ENCODE measurements at places on chromosomes 7 and 10. TPM values are rescaled to one million over a fixed set of nuclear protein-coding genes. Genes with fewer than 3 reads are reported as not detected.

- no peak for DNase-seq
These were observed 90.7 kb downstream of the CALD1 start for GRCh38 chr7:134870156-134870555.

- DNase-seq: no peak
These were observed 637.4 kb upstream of the MKI67 start for GRCh38 chr10:128763588-128763987.

DNA sequence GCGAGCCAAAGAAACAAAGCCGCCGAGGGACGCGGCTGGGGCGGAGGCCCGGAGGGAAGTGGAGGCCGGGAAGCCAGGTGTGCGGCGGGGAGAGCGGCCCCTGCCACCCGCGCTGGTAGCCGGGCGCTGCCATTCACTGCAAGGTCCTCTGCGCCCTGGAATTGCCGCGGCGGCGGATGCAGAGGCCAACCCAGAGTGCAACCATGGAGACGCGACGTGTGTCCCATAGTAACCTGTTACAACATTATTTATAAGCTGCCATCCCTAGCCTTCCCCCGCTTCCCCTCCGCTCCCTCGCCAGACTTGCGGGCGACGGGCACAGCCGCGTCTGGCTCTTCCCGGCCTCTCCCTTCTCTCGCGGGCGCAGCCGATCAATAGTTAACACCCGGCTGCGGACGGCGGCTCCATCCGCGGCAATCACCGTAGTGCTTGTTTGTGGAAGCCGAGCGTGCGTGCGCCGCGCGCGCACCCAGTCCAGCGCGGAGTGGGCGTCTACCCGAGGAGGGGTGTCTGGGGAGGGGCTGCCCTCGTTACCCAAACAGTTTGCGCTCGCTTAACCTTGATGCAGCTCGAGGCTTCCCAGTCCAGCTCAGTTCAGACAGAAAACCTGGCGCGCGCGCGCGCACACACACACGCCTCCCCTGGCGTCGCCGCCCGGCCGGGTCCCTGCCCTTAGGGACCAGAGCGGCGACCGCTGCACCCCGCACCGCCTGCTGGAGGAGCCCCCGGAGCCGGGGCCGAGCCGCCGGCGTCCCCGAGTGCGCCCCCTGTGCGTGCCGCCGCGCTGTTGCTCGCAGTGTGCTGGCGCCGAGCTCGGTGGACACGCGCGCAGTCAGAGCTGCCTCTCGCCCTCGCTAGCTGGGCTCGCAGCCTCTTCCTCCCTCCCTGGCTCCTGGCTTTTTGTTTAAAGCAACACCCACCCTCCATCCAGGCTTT, 165.4 kb upstream of the DPP6 start:
- peak; percentile 73 for DNase-seq

C10orf90 gene
- not detected for total RNA-seq

GOLGA7B gene
- 0.04 TPM for total RNA-seq

DNA sequence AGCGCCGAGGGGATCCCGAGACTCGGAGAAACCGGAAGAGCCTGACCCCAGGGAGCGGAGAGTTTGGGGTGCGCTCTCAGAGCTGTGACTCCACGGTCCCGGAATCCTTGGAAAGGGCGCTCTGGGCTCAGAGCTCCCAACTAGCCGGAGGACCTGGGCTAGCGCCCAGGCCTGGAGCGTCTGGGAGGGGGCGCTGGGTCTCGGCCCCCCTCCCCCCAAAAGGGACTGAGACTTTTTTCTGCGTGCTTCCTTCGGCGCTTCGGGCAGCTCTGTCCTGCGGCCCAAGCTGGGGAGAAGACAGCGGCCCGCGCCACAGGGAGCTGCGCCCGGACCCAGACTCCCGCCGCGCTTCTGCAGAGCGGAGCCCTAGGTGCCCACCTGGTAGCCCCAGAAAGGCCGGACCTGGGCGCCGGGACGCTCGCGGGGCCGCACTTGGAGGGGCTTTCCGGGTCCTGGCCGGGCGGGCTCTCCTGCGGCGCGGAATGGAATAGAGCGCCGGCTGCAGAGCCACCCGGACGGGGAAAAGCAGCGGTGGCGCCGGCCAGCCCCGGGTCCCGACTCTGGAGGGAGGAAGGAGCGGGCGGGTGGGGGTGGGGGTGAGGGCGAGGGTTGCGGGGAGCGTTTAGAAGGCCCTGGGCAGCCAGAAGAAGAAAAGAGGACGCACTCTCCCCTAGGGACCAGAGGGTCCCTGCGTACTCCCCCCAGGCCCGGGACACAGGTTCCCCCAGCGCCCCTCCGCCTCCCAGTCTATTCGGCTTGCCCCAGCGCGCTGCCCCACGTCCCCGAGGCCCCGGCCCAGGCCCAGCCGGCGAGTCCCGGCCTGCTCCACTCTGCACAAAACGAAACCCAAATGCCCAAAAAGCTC, 4.7 kb downstream of the ZNF503 start:
- peak; percentile 50 for DNase-seq

CNNM1 gene
- 0.33 TPM for total RNA-seq

GRCh38 chr7:97421307-97421930, 303.9 kb downstream of the SDHAF3 start:
- DNase-seq: no peak

ACTA2 gene
- 2.4 TPM for total RNA-seq

- DNase-seq: no peak
These were observed 126.6 kb upstream of the BET1 start for GRCh38 chr7:94130716-94131115.

CHST15 gene
- total RNA-seq: 8.7 TPM

DNA sequence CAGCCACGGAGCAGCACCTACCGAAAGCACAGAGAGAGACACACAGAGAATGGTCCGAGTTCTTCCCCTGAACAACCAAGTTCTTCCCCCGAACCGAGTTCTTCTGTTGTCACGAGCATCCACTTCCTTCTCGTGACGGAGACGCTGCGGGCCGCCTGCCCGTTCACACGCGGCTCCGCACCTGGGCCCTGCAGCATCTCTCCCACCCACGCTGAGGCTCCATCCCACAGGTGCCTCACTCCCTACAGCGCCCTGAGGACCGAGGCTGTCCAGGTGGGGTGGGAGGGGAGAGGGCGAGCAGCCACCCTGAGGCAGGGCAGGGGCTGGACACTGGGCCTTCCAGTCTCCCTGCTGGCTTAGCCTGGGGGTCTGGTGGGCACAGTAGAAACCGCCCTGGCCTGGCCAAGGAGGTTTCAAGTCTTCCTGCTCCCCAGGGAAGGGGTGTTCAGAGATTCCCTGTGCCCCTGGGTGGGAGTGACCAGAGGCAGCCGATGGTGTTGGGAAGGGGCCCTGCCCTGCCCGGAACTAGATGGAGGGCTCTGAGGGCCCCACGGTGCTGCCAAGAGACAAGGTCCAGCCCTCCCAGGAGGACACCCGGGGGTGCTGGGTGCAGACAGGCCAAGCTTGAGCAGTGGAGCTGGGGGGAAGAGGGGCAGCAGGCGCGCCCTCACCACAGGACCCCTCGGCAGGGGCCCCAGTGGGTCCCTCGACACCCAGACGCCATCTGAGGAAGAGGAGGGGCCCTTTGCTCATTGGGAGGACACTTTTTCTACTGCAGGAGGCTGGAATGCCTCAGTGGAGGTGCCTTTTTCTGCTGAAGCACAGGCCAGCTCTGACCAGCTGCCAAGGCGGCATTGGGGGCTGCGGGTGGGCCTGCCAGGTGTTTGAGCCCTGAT, 5.2 kb upstream of the NKX6-2 start:
- no peak for DNase-seq

DNA sequence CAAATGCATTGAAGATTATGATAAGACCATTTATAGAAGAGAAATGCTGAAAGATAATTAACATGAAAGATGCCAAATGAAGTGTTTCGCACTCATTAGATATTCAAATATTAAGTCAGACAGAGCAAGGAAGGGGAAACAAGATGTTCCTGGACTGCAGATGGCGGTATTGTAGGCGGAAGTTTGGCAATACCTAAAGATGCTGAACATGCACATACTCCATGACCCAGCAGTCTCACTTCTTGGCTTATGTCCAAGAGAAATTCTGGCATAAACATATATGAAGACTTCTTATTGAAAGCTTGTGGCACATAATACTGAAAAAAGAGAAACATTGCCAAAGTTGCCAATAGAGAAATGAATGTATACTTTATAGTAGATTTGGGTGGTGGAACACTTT, 325.4 kb upstream of the SEMA3C start:
- no peak for DNase-seq

DNA sequence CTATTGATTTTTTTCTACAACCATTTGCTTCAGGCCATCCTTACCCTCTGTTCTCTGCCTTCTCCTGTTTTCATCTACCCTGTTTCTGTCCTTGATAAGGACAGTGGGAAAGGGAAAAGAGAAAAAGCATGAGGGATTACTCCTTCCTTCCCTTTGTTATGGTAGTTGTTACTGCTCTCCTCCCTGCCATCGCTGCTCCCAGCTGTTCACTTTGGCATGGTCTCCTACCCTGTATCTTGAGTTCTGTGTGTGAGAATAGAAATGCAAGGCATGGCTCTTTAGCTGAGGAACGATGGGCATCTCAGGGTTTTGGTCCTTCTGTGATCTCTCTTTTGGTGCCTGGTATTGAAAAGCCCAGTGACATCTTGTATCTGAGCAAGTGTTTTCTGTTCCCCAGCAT, 6.4 kb downstream of the CCSER2 start:
- no peak for DNase-seq

TMEM130 gene
- total RNA-seq: 1.7 TPM

GBX1 gene
- not detected for total RNA-seq

GRCh38 chr7:40694026-40694809, 559.4 kb downstream of the SUGCT start:
- DNase-seq: no peak

SYCE1 gene
- total RNA-seq: not detected

ABCB8 gene
- total RNA-seq: 23.9 TPM

CADPS2 gene
- 8.1 TPM for total RNA-seq

- no peak for DNase-seq
These were observed 120.1 kb downstream of the ARHGAP12 start for GRCh38 chr10:31808258-31809218.

TUBB8 gene
- 0.57 TPM for total RNA-seq

GRCh38 chr10:103725242-103725641, 130.1 kb downstream of the SH3PXD2A start:
- DNase-seq: no peak

DNA sequence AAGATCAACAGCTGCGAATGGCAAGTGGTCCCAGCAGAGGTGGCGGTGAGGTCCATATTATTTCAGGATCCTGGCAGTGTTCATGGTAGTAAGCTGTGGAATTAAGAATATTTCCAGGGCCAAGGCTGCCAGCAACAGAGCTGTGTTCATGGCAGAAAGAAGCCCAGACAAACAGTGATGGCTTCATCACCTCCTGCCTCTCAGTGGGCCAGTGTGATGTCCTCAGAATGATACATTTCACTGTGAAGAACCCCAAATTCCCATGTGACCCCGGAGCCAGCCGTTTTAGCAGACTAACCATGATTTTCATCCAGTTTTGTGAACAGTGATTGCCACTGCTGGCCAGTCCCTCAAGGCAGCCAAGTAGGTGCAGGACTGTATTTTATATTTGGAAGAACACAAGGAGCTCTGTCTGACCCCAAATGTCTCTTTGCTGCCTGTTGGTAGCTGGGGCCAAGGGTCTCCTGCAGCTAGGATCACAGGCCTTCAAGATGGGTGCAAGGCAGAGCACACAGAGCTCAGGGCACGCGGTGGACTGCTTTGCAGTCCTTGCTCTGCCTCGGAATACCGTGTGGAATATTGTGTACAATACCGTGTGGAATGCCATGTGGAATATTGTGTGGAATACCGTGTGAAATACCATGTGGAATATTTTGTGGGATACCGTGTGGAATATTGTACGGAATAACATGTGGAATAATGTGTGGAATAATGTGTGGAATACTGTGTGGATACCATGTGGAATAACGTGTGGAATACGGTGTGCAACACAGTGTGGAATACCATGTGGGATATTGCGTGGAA, 132.3 kb upstream of the CHST15 start:
- DNase-seq: no peak

DNA sequence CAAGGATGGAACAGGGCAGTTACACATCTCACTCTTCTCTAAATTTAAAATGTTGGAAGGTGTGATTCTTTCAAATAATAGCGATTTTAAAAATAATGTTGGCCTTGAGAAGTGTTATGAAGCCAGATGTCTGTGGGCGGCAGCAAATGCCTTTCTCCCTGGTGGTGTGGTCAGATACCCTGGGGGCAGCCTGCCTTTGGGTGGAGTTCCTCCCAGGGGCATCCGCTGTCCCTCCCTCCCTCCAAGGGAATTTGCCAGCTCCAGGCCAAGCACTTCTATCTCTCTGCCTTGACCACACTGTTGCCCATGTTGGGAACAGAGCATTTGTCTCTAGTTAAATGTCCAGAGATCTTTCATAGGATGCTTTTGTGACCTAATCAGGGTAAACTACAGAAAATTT, 121.4 kb downstream of the POU6F2 start:
- no peak for DNase-seq

GRCh38 chr7:128243273-128243672, 2.2 kb downstream of the LEP start:
- no peak for DNase-seq

GRCh38 chr10:87703771-87704170, 44.1 kb downstream of the PAPSS2 start:
- no peak for DNase-seq

- peak; percentile 72 for DNase-seq
These were observed 58.9 kb downstream of the FRMPD2 start for GRCh38 chr10:48215486-48216203.
